Stimulated activated CD4-positive, alpha-beta T cell treated with anti-CD3 and anti-CD28 coated beads, TNF-alpha, amount 100 ng/mL, for 24 hours (primary cell): ENCODE measurements at places on chromosomes 6 and 20.

GRCh38 chr20:17480696-17481095 lies 50.5 kb downstream of the BFSP1 start:
- no peak for DNase-seq

DNA sequence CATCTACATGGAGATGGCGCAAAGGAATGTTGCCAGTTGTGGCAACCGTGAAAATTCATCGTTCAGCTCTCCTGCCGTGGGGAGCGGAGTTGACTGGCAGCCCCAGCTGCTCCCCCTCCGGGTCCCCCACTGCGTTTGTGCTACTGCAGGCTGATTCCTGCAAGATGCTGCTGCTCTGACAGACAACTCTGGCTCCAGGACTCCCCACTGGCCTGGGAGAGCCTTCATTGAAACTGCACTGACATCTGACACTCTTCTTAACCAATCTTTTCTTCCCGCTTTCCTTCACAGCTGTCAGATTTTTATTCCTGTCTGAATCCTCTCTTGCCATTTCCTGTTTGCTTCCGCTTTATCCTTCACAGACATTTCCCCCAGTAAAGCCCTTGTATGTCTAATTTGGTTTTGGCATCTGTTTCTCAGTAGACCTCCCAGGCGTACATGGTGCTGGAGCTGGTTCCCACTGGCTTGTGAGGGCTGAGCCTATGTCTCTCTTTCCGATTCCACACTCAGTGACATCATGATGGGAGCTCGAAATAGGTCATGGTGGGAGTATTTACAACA lies 9.5 kb upstream of the ATRN start:
- DNase-seq: no peak

DNA sequence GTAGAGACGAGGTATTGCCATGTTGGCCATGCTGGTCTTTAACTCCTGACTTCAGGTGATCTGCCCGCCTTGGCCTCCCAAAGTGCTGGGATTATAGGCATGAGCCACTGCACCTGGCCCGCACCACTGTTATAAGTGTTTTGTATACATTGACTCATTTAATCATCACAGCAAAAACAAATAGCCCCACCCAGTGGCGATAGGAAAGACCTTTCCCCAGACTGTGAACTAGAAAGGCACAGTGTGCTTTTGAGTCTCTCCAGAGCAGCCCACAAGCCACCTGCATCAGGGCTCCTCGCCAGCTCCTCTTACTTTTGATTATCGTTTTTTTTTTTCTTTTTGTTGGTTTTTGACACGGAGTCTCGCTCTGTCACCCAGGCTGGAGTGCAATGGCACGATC lies 27.9 kb upstream of the ZFP64 start:
- no peak for DNase-seq

DNA sequence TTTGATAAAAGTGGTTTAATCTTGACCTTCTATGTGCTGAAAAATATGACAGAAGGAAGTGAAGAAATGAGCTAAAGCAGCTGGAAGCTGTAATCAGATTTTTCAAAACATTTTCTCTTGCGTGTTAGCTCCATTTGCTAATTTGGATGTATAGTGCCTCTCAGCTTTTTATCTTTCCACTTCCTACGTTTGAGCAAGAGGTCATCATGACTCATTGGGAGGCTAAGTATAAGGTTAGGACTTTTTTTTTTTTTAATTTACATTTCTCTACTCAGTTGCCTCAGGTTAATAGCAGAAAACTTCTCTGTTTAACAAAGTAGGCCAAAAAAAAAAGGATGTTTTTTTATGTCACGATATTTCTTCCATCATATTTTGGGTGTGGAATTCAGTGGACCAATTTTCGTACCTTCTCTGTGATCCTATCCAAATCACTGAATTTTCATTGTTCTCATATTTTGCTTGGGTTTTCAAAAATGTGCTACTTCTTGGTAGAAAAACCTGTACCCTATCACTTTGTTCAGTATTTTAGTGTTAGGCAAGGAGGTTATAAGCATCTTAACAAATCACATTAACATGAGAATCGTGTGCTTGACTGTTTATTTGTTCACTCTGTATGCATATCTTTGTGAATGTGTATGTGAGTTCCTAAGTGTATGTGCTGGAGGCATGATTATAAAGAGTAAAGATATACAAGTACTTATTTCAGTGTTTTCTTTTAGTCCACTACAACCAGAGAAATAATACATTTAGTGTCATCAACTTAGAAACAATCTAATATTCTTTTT lies 1028.3 kb upstream of the EYS start:
- DNase-seq: no peak

DNA sequence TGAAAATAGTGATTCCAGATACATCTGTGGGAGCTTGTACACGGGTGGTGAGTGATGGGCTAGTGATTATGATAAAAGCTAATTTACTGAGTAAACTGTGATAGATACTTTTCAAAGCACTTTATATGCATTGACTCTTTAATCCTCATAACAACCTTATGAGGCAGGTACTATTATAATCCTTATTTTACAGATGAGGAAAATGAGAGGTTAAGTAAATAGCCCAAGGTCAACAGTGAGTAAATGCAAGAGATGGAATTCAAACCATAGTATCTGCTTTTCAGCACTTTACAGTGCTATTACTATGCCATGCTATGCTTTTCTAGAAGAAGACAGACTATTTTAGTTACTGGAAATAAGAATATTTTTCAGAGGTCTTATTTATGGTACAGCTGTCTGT lies 320.9 kb upstream of the CITED2 start:
- DNase-seq: no peak

- DNase-seq: no peak
Measured at GRCh38 chr20:45294659-45295058, 12.0 kb upstream of the RBPJL start.

DNA sequence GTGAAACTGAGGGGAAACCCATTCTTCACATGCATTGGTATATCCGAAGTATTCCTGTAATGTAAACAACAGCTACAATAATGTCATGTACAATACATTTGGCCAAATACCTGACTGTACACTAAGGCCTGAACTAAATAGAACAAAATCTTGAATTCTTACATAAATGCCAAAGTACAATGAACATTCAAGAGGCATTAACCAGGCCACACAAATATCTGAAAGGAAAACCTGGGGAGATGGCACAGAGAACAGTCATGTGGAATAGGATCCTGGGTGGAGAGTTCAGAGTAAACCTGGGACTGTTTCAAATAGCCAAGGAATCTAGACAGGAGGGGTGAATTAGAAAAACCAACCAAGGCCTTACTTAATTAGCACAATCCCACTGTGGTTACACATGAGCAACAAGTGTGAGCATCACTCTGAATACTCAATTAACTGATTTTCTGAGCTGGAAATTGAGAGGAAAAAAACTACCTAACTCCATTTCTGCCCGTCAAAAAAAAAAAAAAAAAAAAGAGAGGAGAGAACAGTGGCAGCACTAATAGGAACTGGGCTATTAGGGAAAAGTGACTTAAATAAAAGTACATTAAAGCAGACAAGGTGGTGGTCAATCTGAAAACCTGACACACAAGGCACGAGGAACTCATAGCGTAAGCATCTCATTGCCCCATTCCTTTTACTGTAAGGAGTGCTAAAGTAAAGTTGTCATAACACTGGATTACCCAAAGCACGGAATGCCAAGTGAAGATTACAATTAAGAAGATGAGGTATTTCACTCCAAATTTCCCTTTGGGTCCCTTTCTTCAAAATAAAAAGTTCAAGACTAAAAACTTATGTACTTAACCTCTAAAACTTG lies 10.9 kb downstream of the SNX5 start:
- no peak for DNase-seq

- DNase-seq: no peak
Measured at GRCh38 chr6:130047088-130047995, 29.0 kb downstream of the L3MBTL3 start.

DNA sequence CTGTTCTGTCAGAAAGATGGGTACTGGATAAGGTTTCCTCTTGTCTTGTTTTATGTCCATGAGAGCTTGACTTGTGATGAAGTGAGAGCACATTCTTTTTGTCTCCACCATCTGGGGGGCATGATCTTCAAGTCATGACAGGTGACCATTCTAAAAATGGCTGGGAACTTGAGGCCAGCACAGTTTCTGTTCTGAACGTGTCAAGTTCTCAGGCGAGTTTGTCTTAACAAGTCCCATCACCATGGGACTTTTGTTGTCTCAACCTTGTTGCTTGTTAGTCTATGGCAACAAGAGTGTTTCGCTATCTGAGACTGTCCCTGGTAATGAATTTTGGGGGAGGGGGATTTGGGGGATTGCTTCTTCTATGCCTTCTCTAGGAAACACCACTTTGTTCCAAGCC lies 25.6 kb upstream of the ENPP4 start:
- no peak for DNase-seq

DNA sequence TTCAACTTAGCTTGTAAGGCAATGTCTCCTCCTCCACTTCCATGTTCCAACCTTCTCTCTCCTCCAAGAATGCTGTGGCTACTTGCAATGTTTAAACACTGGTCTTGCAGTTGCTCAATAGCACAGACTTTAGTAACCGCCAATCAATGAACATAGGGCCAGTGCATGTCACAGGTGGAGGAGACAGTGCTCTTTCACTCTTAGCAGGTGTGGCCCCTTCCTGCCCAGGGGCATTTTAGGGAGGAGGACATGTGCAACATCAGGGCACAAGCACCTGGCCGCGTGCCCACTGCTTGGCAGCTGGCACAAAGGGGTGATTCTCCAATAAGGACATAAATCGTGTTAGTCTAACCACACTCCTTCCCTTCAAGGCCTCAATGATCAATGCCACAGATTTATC lies 41.3 kb downstream of the ADGRF1 start:
- DNase-seq: no peak

- DNase-seq: no peak
Measured at GRCh38 chr6:143335865-143336264, 114.6 kb downstream of the ADAT2 start.

DNA sequence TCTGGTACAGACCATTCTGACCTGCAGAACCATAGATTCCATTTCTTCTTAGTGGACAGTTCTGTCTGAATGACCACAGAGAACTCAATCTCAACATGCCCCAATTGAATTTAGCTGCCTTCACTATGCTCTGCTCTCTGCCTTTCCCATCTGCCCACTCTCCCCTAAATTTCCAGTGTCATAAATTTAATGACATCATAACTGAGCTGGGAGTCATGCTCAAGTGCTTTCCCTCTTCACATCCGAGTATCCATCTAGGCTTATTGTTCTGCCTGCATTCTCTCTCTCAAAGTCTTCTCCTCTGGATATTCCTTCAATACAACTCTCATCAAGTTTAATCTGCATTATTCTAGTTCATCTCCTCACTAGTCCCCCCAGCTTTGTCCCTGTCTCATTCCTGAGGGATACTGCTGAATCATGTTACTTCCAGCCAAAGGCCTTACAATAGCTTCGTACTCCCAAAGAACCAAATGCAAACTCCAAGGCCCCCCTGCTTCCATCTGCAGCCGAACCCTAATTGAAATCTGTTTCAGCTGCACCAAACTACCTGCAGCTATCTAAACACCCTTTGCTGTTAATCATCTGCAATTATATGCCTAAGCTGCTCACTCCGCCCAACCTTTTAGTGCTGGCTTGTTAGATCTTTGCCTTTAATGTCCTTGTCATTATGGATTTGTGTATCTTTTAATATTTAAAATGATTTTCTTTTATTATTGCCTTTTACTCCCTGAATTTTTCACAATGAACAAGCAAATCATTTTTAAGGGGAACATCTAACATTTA lies 46.1 kb downstream of the SLC35B3 start:
- no peak for DNase-seq

DNA sequence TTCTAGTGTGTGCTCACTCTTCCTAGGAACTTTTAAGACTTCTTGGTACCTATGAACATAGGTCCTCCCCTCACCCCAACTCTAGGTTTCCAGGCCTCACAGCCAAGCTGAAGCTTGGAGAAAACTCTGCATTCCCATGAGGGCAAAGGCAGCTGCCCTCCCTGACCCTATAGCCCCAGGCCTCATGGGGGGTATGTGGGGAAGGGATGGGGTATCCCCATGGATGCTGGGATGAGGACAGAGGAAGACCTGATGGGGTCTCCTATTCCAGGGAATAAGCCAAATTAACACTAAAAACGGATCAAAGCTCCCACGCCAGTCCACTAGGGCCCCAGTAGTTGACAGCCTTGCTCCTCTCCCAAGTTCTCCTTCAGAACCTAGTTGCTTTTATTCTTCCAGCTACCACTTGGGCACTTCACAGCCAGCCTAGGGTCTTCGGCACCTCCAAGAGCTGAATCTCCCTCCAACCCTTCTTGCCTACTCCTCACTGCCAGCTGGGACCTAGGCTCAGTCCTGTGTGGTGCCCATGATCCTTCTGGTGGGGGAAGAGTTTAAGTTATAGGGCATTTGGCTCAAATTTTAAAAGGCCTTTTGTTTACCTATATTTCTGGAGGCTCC lies 7.8 kb downstream of the TP53INP2 start:
- no peak for DNase-seq

DNA sequence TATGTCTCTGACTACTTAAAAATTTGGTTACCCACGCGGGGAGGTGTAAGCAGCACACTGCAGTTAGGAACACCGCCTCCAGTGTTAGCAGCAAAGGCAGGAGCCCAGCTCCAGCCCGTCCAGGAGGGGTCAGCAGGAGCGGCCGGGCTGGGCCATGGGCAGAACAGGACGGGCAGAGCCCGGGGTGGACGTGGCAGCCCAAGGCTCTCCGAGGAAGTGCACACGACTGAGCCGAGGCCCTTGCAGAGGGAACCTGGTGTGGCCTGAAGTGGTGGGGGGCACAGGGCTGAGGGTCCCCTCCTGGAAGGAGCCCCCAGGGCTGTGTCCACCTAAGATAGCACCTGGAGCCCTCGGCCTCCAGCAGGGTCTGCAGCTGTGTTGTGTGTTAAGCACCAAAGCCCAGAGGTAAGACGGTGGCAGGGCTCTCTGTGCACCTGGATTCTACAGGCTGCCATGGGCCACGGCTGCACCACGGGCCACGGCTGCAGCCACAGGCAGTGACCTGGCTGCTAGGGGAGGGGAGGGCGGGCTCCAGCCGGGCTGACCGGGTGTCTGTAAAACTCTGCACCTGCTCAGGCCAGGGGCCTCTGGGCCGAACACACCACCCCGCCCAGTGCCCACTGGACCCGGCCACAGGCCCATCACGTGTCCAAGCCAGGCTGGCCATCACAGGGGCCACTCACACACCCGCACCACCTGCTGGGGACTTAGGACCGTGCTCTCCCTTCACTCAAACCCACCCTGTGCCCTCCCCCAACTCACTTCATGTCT lies 6.6 kb downstream of the SLC2A4RG start:
- no peak for DNase-seq

DNA sequence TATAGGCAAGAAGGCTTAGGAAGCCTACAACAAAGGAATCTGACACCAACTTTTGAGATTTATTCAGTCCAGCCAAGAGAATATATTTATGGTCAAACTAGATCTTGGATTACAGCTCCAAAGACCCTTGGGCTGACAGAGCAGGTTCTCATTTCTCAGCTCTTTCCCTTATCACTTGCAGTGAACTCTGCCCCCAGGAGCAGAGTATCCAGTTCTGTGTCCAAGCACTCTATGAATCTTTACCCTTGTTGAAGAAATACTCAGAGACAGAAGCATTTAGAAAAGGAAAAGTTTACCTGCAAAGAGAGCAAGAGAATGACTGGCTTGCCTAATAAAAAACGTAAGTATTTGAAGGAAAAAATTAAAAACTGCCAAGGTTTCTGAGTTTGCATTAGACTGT lies 190.5 kb downstream of the SLC16A10 start:
- no peak for DNase-seq

GRCh38 chr6:112841553-112842329 lies 494.6 kb downstream of the RFPL4B start:
- DNase-seq: no peak
